ENCODE measurements at places on chromosomes 3 and 15.

- DNase-seq, result no peak
These were observed 244.9 kb downstream of the FAM43A start for GRCh38 chr3:194930377-194931204.

GRCh38 chr3:117200962-117201361 is 491.4 kb downstream of the TUSC7 start:
- no peak for DNase-seq

DNA sequence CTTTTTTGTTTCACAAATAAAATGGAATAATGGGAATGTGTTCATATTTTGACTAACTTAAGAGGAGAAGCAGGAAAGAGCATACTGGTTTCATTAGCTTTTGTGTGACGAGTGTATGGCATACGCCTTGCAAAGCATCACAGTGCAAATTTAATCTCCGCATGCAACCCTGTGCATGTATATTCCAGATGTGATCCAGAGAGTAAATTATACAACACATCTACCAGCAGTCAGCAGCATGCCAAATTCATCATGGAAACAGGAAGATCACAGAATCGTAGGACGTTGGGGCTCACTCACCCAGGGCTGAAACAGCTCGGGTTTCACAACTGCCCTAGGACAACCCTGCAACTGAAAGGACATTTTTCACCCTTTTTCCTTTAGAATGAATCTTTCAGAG is 53.4 kb downstream of the ADAMTS9 start:
- no peak for DNase-seq

GRCh38 chr3:24678421-24678865 is 183.8 kb upstream of the THRB start:
- DNase-seq, result no peak

GRCh38 chr3:151087648-151088047 is 2.2 kb downstream of the MED12L start:
- no peak for DNase-seq

DNA sequence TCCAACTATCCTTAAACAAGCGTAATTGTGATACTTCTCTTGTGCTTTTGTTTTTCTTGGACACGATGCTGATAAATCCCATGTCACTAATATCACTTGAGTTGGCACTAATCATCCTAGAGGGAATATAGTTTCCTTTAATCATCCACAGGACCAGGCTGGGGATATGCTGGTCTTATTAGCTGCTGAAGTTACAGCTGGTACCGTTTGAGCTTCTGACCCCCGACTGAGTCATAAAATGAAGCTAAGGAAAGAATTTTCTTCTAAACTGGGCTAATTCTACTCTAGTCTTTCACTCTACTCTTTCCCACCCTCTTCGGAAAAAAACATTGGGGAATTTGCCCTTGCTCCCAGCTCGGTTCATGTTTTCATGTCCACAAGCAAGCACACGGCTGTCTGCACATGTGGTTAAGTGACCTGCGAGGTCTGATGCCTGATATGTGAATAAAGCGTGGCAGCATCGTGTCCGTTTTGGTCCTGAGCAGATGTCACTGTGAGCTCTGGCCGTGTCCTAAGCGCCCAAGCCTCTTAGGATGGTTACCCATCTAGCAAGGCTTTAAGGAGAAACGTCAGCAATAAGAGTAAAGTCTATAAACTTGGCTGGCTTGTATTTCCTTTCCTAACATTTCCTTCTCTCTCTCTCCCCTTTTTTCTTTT is 223.7 kb downstream of the ITPR1 start:
- peak; percentile 15 for DNase-seq

GRCh38 chr15:100902436-100903167 is 16.6 kb upstream of the LRRK1 start:
- peak; percentile 30 for DNase-seq

DNA sequence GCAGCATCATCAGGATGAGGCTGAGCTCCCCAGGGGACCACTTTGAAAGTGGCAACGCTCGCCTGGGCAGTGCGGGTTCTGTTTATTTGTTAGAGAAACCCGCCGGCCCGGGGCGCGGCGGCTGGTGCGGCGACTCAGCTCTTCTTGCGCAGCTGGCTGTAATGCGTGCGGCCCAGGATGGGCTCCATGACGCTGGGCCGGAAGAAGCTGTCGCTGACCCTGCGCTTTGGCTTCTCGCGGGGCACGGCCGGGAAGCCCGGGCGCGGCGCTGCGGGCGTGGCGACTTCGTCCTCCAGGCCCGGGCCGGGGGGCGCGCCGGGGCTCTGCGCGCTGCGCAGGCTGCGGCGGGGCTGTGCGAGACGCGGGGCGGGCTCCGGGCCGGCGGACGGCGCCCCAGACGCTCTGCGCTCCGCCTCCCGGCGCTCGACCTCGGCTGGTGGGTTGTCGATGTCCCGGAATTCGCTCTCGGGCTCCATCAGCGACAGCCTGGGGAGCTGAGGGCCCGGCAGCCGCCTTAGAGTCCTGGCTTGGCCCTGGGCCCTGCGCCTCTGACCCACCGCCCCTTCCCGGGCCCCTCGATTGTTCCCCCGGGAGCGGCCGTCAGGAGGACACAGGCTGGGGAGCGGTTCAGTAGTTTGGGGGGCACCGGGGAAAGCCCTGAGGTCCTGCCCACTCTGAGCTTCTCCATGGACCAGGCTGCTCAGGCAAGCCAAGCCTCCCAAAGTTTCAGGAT is 10.3 kb upstream of the KIF7 start:
- peak; percentile 38 for DNase-seq

GRCh38 chr3:103601666-103602065 is 1166.9 kb downstream of the ZPLD1 start:
- DNase-seq, result no peak

DNA sequence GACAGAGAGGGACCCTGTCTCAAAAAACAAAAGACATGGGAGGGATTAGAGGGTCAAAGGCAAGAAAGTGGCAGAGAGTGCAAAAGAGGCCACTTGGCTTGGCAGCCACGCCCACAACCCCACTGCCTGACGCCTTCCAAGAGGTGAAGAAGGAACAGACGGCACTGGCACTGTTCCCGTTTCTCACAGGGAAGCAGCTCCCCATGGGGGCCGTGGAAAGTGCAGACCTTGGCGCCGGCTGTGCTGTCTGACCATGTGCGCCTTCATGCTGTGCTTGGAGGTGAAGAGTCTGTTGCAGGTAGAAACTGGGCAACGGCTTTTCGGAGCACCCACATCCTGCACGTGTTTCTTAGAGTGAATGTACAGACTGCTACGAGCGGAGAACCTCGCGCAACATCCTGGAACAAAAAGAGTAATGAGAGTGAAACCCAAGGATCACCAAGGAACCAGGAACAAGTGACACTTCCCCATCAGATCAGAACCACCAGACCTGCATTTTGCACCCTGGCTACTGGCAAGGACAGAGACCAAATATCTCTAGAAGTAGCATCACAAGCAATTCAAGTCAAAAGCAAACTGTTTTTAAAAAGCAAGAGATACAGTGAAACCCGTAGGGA is 9.7 kb downstream of the ZXDC start:
- no peak for DNase-seq

DNA sequence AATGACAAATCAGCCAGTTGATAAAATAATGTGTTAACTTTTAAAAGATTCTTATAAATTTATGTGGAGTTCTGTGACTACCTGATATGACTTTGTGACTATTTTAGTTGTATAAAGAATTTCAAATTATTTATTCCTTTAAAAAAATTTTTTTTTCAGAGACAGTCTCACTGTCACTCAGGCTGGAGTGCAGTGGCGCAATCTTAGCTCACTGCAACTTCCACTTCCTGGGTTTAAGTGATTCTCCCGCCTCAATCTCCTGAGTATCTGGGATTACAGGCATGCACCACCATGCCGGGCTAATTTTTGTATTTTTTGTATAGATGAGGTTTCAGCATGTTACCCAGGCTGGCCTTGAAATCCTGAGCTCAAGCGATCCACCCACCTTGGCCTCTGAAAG is 48.5 kb downstream of the MBNL1 start:
- no peak for DNase-seq

DNA sequence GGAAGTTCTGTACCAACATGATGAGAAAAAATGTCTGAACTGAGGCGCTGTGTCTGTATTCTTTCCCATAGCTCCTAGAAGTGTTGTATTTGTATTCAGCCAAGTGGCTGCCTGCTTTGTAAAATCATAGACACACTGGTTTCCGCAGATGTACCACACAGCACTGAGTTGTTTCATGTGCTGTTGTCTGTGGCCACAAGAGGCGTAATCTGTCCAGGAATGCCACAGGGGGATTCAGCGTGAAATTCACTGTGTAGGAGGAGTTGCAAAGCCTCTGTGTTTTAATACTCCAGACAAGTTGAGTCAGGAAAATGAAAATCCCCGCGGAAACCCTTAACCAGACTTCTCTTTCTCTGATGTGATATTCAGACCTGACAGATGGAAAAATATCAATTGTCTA is 462.2 kb downstream of the NSUN3 start:
- DNase-seq, result peak; percentile 67

DNA sequence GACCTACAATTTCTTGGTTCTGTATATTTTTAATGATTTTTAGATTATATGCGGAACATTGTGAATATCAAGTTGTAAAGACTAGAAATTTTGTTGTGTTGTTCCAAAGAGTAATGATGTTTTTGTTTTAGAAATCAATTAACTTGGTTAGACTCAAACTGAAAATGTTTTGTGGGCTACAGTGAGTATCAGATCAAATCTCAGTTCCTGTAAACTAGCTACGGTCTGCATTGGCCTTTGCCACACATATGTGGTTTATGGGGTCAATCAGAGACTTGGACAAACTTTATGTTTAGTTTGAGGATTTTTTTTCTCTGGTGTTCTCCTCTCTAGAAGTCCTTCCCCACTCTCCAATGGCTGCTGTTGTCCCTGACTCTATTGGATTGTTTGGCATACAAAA is 308.0 kb upstream of the THRB start:
- DNase-seq, result no peak

- no peak for DNase-seq
These were observed 143.8 kb upstream of the IL12A start for GRCh38 chr3:159844801-159845261.

DNA sequence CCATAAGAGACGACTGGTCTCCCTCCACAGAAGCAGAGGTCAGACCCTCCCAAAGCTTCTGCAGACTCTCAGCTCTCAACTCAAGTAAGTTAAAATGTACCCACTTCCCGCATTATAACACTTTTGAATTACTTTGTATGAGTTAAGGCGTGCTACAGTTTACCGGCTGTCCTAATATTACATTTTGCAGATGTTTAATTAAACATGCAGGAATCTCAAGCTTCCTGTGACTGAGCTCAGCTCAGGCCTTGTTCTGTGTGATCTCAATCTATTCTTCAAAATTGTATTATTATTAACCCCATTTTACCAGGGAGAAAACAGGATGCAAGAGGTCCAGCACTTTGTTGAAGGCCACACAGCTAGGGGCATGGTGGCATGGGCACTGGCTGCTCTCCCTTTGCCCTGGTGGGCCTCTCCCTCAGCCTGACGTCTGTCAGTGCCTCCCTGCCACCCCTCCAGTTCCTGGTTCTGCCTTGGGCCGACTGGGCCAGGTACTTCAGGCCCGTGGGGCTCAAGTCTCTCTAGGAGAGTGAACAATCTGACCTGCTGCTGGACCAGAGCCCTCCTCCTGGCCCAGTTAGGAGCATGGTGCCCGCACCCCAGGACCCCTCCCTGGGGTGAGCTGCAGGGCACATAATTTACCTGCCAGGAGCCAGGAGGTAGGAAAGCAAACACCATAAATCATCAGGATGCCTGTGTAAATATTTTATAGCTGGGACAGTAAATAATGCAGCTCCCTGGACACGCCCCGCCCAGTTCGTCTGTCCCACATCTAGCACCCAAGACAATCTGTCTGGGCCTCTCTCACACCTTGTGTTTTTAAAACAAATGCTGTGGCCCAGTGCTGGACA is 14.9 kb upstream of the RFT1 start:
- DNase-seq, result no peak

DNA sequence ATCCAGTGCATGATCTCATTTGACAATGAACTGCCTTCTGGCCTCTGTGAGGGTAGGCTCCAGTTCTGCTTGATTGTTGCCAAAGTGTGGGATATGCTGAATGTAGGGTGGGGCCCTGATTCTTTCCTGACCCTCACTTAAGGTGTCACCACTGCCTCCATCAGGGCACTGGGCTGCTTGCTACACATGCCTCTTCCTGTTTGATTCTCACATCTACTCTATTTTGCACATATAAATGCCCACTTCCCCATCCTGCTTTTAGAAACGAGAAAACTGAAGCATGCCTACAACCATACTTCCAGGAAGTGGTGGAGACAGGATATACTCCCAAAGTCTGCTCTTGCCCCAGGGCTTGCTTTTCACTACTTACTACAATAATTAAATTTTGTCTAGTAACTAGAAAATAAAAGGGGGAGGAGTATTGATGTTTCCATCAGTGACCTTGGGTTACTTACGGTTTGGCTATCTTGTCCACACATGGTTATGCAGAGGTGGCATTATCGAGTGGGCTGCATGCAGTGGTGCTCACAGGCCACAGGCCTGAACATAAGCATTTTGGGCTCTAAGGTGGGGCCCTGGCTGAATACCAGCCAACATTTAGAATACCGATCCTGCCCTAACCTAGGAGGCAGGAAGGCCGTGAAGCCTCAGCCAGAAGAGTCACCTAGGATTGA is 6.7 kb downstream of the ZDHHC3 start:
- no peak for DNase-seq

GRCh38 chr3:124833710-124834332 is 53.3 kb downstream of the ITGB5 start:
- no peak for DNase-seq

- DNase-seq, result no peak
These were observed 17.7 kb downstream of the ACVR2B start for GRCh38 chr3:38471260-38471857.

- peak; percentile 63 for DNase-seq
These were observed 307.0 kb upstream of the ROPN1 start for GRCh38 chr3:124298951-124299350.

DNA sequence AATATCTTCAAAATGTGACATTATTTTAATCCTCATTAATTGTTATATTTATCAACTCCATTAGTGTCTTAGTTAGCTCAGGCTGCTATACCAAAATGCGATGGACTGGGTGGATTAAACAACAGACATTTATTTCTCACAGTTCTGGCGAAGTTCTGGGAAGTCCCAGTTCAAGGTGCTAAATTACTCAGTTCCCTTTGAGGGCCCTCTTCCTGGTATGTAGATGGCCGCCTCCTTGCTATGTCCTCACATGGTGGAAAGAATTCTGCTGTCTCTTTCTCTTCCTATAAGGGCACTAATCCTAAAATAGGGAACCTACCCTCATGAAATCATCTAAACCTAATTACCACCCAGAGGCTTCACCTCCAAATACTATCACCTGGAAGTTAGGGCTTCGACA is 38.8 kb upstream of the DUT start:
- DNase-seq, result no peak

- DNase-seq, result peak; percentile 30
These were observed 13.2 kb downstream of the SMAD6 start for GRCh38 chr15:66715181-66715624.

- peak; percentile 95 for DNase-seq
These were observed at the start of gene TMOD3 for GRCh38 chr15:51829376-51830275. TMOD3 (plus strand) TSS chr15:51829653; CDS start chr15:51862885, 33,232 bp downstream.

GRCh38 chr15:97989299-97989698 is 28.8 kb downstream of the ARRDC4 start:
- no peak for DNase-seq

- no peak for DNase-seq
These were observed 39.2 kb upstream of the GADL1 start for GRCh38 chr3:30933478-30934207.

- no peak for DNase-seq
These were observed 6.6 kb upstream of the ATP11B start for GRCh38 chr3:182786564-182787196.
